ENCODE measurements at places on chromosomes 13 and 19.

DNA sequence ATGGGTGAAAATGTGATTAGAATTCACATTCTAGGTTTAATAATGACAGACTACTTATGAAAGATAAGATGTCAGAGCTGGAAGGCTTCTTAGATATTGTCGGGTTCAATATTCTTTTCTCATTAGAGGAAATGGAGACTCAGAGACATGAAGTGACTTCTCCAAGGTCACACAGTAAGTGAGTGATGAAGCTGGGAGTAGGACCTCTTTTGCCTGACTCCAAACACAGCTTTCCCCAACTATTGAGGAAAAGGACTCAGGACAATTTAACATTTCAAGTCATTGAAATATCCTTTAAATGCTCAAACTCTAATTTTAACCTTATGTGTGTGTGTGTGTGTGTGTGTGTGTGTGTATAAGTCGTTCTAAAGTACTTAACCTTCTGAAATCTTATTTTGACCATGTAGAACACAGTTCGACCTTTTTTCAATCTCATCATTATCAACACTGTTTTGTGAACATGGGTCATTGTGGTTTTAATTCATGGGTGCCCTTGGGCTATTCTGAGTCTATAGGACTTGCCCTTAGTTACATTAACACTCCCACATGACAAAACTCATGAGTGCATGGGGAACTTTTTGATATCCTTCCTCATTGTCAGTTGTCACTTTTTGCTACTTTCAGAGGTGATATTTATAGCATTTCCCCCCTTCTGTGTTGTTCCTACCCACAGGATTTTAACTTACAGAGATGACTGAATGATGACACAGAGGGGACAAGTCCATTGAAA lies 53.0 kb downstream of the LRCH1 start:
- DNase-seq: no peak

GRCh38 chr13:38697628-38698333 lies 10.9 kb downstream of the FREM2 start:
- no peak for DNase-seq

GRCh38 chr19:31496076-31496475 lies 146.8 kb upstream of the TSHZ3 start:
- no peak for DNase-seq

- DNase-seq: no peak
Observed at GRCh38 chr19:4389064-4389375, 11.3 kb downstream of the SH3GL1 start.

DNA sequence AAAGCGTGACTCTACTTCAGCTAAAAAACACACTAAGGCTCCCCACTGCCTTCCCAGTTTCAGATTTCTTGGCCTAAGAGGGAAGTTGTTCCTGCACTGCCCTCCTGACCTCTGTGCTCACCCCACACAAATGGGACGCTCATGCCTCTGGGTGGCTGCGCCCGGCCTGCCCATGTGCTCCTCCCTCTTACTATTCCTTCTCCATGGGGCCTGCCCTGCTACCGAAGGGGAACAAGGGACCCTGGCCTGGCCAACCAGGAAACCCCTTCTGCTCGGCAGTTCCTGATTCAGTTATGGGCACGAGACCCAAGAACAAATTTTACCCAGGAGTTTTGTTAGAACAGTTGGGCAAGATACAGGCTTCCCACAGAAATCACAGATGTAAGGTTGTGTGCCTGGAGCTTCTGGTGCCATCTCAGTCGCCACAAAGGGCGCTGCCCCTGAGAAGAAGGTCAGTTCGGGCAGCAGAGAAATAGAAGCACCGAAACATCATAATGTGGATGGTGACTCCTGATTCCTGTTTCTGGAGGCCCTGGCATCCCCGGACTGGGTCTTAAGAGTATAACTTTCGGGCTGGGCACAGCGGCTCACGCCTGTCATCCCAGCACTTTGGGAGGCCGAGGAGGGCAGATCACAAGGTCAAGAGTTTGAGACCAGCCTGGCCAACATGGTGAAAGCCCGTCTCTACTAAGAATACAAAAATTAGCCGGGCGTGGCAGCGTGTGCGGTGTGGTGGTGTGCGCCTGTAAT lies 5.4 kb upstream of the PLPP2 start:
- no peak for DNase-seq

DNA sequence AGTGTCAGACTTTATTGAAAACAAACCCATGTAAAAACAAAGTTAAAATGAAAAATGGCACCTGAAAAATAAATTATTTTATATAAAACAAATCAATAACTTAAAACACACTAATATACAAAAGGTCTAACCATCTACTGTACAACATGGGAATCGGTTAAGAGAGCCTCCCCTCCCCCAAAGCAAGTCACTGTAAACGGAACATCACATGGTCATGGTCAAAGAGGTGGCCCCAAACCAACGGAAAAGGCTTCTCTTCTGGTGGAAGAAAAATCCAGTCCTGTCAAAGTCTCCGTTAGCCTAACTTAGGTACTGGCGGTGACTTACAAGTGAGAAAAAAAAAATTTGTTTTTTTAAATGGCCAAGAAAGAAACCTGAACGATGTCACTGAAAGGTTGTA lies 15.7 kb upstream of the TIMM44 start:
- no peak for DNase-seq

DNA sequence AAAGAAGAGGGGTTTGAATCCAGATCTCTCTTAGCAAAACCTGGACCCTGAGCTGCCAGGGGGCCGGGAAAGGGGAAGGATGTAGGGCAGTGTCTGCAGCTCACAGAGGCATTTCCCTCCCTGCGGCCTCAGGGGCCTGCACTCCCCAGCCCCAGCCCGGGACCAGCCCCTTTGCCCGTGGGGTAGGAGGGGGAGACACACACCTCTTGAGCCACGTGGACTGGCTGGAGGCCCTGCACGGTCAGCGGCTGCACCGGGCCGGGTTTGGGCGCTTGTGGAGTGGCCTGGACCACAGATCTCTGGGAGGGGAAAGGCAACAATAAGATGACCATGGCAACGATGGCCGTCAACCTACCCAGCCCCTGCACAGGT lies 26.9 kb downstream of the RFX1 start:
- DNase-seq: no peak

- no peak for DNase-seq
Observed at GRCh38 chr13:50284540-50284939, 269.3 kb downstream of the KCNRG start.

DNA sequence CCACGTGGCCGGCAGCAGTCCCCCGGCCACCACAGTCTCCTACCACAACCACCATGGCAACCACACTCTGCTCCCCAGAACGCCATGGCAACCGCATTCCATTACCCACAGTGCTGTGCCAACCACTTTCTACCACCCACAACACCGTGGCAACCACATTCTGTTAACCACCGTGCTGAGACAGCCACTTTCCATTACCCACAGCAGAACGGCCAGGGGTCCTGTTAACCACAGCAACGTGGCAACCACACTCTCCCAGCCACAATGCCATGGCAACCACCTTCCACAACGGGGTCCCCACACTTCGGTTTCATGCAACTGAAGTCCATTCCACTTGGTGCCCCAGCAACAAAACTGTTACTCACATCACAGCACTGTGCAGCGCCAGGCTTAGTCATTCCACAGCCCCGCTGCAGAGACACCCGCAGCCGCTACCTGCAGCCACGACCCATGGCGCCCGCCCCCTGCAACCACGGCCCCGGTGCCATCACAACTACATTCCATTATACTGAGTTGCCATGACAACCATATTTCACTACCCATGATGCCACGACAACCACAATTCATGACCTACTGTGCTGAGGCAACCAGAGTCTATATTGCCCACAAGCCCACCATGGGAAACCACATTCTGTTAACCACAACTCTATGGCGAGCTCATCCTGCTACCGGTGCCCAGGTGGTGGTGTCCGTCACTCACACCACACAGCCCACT lies 10.0 kb downstream of the DPF1 start:
- no peak for DNase-seq

DNA sequence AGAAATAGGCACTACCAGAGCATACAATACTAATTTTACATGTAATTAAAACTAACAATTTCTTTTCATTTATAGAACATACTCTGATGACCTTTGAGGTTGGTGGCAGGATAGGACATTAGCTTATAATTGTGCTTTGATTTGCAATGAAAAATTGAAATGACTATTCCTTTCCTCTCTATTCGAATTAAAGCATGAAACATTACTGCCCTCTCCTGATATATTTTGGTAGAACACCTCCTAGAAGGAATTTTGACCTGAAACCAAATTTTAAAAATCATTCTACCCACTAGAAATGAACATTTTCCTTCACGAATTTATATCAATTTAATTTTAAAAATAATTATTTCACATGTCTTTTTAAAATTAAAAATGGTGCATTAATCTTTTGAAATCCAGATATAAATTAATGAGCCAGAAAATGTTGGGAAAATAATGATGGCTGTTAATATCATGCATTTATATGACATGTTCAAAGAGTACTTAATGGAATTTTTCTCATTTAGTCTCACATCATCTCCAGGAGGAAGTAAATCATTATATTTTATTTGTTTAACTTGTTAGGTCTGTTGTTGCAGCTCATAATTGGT lies 556.3 kb upstream of the ARGLU1 start:
- DNase-seq: no peak

- DNase-seq: no peak
Observed at GRCh38 chr13:29530901-29531300, 64.6 kb downstream of the SLC7A1 start.

GRCh38 chr19:51368366-51369282 lies at the start of gene CLDND2:
TSS of gene CLDND2 (minus strand) at chr19:51369003. CDS start at chr19:51368577, 426 bp downstream.
- no peak for DNase-seq

DNA sequence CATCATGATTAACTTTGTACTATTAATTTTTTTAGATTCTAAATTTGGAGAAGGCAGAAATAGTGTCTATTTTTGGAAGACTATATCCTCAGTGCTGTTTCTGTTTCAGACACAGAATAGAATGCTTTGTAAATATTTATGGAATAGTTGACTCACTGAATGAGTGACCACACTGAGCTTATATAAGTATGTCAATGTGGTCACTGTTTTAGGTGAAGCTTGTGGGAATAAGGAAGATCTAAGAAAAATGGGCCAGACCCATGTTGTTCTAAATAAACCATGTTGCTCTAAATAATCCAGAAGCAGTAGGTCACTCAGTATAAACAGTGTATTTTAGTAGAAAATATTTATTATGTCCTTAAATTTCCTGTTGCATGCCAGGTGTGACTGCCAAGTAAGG lies 45.5 kb upstream of the DACH1 start:
- DNase-seq: no peak

DNA sequence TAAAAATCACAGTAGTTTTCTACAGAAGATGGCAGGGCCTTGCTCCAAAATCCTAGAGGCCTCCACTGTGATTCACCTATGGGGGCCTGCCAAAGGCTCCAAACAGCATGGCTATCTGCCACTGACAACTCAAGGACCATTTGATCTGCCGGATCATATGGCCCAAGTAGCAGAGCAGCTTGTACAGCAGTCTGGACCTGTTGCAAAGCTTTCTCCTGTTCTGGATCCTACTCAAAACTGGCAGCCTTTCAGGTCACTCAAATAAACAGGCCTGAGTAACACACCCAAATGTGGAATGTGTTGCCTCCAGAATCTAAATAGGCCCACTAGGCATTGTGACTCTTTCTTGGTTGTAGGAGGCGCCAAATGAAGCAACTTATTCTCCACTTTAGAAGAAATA lies 1049.3 kb downstream of the PCDH9 start:
- DNase-seq: no peak

DNA sequence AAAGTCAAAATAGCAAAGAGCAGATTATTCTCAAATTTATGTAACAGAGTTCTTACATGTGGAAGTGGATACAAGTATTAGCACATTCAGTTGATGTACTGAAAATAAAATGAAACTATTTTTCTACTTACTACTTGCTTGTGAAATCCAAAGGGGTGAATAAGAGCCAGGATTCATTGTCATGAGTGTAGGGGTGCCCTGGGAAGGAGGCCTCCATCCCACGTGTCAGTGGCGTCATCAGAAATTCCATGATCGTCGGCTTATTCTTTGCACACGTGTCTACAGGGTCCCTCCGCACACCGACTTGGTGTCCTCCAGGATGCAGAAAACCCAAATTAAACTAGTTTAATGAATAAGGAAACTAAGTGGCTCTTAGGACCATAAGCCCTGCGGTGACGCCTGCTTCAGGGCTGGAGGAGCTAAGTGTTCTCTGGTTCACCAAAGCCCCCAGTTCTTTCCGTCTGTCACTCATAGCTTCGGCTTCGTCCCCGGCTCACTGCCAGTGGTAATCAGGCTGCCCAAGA lies 55.5 kb downstream of the IRS2 start:
- DNase-seq: no peak

- DNase-seq: no peak
Observed at GRCh38 chr19:29617366-29618266, 11.5 kb downstream of the POP4 start.

DNA sequence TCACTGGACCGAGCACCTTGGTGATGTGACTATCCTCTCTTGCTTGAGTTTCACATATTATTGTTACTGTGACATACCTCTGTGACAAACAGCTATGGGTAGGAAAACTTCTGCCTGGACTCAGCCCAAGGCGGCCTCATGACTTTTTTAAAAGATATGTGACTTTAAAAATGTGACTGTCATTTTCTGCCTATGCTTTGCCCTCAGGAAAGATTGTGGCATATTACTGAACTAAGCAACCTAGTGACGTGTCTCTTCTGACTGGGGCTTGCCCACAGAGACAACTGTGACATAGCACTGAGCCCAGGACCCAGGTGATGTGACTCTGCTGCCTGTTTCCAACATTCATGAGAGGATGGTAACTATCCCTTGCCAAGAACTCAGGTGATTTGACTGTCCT lies 84.8 kb downstream of the ZNF728 start:
- no peak for DNase-seq

GRCh38 chr19:7440188-7440975 lies 48.5 kb downstream of the PEX11G start:
- DNase-seq: no peak

DNA sequence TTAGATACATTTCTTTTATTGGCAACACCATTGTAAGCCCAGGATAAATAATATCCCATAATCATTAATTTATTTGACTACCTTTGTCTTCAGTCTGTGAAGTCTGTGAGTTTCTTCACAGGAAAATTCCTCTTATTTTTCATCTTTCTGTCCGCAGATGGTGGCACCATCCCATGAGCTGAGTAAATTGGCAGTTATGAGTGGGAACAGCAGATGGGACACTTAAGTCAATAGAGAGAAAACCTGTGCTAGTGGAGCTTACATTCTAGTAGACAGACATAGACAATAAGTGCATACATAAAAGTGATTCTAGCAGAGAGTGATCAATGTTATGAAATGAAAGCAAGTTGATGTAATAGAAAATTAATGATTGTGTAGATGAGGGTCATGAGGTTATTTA lies 638.2 kb upstream of the MIR17HG start:
- DNase-seq: no peak

DNA sequence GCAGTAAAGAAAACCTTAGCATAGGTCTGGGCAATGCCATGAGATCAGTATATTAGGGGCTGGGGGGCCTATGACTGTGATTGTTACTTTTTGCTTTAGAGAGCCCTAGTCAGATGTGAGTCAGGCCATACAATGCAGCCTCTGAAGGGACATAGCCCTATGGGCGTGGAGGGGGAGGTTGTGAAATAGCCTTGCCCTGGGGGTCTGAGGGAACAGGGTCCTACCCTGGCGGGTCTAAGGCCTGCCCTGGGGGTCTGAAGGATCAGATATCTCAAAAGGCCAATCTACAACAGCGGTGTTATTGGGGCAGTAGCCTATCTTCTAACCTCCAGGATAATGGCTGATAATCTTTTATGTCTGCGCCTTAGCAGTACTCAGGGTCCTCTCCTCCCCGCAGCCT lies 13.8 kb upstream of the SLC1A5 start:
- DNase-seq: no peak

Data from esophagus squamous epithelium (tissue), 5 donors.